Stimulated activated CD8-positive, alpha-beta memory T cell treated with anti-CD3 and anti-CD28 coated beads, Interleukin-12 subunit alpha, Interleukin-12 subunit beta, amount 100 ng/mL, for 1 hour (primary cell): ENCODE measurements at places on chromosomes 5 and 9.

DNA sequence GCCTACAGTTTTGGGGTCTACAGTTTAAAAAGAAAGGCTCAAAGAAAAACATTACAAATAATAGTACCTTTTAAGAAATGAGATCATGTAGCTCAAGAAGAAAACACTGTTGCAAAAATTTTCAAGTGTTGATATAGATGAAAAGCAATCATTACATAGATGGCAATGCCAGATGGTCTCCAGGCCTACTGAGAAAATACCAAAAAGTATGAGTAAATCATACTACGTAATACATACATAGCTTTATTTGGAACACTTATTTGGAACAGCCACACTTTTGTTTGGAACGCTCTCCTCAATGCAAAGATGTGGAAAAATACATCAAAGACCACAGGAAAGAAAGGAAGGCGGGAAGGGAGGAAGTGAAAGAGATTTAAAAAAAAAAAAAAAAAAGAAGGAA lies 44.1 kb downstream of the MARCHF11 start:
- no peak for DNase-seq

- no peak for DNase-seq
These were observed 213.1 kb upstream of the GAS1 start for GRCh38 chr9:87160148-87161102.

GRCh38 chr9:131017067-131017466 lies 8.1 kb downstream of the LAMC3 start:
- no peak for DNase-seq

DNA sequence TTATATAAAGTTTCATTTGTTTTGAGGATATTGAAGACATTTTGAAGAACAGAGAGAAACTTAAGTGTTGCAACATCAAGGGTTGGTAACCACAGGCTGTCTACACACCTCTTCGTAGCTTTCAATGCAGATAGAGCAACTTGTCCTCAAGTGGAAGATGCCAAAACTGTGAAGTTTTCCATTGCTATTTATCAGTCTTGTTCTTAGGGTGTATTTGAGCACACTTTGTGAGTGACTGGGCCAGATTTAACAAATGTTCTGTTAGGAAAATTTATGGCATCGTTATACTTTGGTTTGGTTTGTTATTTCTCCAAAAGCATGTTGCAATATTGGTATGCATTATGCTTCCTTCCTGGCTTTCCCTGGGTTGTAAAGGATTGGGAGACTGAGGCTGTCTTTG lies 31.6 kb downstream of the NNT start:
- no peak for DNase-seq

GRCh38 chr9:70340572-70340971 lies 73.9 kb downstream of the KLF9 start:
- no peak for DNase-seq

DNA sequence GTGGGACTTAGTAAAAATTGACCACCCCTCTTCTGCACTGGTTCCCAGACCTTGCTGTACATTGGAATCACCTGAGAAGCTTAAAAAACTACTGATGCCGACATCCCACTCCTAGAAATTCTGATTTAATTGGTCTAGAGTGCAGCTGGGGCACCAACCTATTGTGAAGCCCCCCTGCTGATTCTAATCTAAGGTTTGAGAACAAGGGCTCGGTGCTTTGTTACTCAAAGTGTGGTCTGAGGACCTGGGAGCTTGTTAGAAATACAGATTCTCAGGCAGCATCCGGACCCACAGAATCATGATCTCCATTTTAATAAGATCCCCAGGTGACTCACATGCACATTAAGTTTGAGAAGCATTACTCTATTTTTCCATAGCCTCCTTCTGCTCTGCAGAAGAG lies 57.8 kb upstream of the LPAR1 start:
- DNase-seq: no peak

DNA sequence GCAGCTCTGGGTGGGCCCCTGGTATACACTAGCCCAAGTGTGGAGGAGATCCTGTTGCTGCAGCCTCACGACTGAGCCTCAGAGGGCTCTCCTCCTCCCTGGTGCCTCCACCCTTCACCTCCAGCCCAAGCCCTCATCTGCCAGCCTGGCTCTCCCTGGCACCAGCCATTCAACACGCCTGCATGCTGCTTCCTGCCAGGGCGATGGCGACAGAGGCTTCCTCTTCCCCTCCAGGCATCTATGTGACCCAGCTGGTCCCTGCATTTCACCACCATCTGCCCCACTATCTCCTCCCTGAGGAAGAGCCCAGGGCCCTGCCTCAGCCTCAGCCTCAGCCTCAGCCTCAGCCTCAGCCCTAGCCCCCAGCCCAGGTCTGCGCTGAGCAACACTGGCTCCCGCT lies 54.8 kb upstream of the ANGPTL2 start:
- no peak for DNase-seq

DNA sequence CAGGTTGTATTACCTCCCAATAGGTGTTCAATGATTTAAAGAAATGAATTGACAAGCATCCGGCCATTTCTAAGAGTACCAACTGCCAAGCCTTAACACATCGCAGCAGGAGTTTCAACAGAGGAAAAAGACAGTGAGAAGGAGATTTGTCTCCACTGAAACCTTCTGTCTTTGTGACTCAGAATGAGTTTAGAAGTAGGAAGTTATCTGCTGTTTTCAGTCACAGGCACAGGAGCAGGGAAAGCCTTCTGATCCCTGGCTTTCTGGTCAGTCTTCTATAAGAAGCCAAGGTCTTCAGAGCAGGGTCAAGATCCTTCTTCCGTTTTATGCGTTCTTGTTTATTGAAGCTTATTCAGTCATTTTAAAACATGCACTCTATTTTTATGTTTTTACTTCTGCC lies 390.7 kb upstream of the PCSK5 start:
- DNase-seq: no peak

- no peak for DNase-seq
These were observed 36.6 kb upstream of the NR4A3 start for GRCh38 chr9:99785010-99785590.

DNA sequence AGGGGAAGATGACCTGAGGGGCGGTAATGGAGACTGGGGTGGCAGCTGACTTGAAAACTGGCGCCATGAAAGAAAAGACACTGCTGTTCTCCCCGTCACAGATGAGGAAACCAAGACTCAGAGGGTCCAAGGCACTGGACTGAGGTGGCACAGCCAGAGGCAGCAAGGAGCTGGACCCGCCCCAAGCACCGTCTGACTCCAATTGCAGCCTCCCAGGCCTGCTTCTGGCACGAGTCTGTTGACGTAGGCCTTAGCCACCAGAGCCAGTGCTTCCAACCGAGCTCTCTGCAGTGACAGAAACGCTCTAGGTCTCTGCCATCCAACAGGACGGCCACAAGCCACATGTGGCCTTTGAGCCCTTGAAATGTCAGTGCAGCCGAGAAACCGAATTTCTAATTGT lies 193.2 kb downstream of the OLFM1 start:
- DNase-seq: no peak

- no peak for DNase-seq
These were observed 112.9 kb upstream of the ELAVL2 start for GRCh38 chr9:23938908-23939307.

GRCh38 chr5:156907667-156908066 lies 55.4 kb downstream of the TIMD4 start:
- no peak for DNase-seq

- DNase-seq: no peak
These were observed 2.6 kb downstream of the IGFBPL1 start for GRCh38 chr9:38421498-38422211.

GRCh38 chr5:165837286-165837685 lies 2331.9 kb downstream of the MAT2B start:
- DNase-seq: no peak

- no peak for DNase-seq
These were observed 44.1 kb upstream of the VDAC1 start for GRCh38 chr5:134048864-134049263.

- no peak for DNase-seq
These were observed 301.5 kb upstream of the ACTBL2 start for GRCh38 chr5:57784121-57784520.

- DNase-seq: no peak
These were observed 492 bp upstream of the NEK6 start for GRCh38 chr9:124257070-124257843.

GRCh38 chr5:96004754-96005153 lies 43.1 kb upstream of the ELL2 start:
- no peak for DNase-seq

GRCh38 chr9:106616026-106616425 lies 246.9 kb upstream of the ZNF462 start:
- no peak for DNase-seq

DNA sequence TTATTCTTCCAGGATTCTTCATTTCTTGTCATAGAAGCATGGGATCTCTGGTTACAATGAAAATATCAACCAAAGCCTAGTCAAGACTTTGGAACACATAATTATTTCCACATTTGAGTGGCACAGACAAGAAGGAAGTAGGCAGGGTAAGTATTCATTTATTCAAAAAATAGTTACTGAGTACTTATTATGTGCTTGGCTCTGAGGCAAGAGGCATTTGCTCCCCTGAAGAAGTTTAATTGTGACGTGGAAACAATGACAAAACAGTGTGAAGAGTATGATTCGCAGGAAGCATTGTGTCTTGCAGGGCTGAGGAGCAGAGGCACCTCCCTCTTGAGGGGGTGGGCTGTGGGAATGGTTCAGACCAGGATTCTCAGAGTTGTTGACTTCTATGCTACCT lies 45.0 kb upstream of the TNFSF15 start:
- no peak for DNase-seq

DNA sequence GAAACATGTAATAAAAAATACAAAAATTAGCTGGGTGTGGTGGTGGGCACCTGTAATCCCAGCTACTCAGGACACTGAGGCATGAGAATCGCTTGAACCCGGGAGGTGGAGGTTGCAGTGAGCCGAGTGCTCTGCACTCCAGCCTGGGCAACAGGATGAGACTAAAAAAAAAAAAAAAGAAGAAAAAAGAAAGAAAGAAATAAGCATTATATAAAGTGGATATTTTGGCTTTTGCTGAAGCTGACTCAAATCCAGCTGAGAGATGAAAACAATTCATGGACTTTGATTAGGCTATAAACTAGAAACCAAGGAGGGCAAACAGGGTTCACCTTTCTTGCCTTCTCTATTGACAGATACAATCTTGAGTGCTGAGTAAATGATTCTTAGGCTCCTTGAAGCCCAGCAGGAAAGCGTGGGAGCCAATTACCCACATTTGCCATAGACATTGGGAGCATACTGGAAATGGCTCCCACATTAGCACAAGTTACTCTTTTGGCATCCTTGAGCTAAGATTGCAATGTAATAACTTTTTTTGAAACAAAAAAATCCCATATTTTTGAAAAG lies 2.4 kb upstream of the BTF3 start:
- DNase-seq: no peak

DNA sequence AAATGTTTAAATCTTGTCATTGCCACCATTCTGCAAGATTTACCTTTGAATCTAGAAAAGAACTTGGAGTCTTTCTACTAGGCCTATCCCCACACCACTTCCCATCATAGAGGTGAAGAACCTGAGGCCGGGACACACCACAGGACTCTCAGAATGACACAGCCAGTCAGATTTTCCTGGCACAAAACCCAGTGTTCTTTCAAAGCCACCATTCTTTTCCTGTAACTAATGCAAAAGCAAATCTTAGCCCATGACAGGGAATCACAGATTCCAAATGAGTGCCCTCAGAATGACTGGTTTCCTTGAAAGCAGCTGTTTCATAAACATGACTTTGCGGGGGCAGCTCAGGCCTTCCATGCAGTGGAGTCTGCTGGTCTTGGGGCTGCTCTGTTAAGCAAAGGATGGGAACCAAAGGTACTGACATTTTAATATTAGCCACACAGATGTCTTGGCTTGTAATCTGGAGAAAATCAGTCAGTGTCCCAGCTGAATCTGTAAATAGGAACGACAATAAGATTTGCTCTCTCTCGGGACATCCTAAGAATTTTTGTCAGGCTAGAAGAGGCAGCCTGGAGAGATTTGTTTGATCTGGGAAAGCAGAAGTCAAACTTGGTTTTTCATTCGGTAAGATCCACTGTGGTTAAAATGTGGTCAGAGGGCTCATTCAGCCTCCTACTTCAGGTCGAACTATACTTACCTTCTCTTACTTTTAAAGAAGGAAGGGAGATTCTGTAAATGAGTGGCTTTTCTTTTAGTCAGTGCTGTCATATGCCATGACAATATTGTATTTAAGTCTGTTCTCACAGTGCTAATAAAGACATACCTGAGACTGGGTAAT lies 115.1 kb downstream of the PALM2AKAP2 start:
- DNase-seq: no peak
